ENCODE measurements at places on chromosomes 6 and 20.

DNA sequence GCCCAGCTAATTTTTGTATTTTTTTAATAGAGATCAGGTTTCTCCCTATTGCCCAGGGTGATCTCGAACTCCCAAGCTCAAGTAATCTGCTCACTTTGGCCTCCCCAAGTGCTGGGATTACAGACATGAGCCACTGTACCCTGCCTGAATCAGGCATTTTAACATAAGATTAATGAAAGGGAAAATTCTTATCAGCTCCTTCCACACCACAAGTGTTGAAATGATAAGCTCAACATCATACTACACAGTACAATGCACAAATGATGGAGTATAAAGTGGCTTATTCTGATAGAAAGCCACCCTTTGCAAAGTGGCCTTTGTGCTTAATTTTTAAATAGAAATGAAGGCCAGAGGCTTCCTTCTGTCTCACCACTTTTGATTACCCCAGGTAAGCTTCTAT is 71.3 kb upstream of the MCHR2 start:
- no peak for DNase-seq

DNA sequence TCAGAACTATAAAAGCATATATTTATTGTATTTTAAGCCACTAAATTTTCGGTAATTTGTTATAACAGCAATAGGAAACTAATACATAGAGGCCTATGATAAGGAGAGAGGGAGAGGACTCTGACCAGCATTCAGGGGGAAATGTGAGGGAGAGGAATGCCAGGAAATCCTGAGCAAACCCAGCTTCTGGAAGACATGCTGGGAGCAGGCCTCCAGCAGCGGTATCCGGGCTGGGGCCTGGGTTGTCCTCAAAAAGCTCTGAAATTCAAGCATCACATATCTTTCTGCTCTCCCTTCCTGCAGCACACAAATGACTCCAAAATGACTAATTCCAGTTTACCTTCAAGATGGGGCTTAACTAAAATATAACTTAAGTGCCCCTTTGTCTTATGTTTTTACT is 33.4 kb upstream of the RIMS1 start:
- DNase-seq, result no peak

DNA sequence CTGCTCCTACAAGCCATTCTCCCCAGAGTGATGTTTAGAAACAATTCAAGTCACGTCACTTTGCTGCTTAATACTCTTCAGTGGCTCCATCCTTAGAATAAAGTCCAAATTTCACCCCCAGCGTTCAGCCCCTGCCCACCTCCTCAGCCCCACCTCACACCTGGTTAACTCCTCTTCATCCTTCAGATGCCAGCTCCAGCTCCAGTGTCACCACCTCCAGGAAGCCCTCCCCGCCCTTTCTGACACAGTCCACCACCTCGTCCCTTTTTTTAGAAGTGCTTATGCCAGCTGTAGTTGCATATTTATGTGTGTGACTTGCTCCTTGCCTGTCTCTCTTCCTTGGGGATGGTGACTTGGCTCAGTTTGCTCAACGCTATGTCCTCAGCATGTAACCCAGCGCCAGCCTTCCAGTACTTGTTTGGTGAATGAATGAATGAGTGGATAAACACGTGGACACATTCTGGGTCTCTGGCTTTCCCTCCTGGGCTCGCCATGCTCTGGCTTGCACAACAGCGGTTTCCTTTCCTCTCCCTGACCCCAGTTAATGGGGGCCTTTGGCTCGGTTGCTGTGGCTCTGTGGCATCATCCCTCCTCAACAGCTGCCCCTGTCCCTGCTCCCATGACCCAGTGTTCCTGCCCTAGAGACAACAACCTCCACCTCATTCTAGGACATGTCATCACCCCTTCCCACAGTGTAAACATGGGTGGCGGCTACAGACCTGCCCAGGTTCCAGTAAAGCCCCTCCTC is 3.7 kb upstream of the IP6K3 start:
- no peak for DNase-seq

DNA sequence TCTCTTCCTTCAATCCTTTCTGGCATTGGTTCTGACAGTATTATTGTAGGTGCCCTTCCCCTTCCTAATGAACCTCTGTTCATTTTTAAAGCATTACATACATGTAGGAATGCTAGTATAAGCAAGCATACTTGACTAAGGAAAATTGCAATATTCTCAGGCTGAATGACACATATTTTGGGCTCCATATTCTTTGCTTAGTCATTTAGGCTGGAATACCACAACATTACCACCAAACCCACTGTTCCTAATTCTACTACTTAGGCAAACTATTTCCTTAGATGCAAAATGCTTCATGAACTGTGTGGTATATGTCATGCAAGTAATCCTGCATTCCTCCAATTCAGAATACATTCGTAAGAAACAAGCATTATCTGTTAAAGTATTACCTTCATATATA is 113.9 kb downstream of the PRDM1 start:
- DNase-seq, result no peak

DNA sequence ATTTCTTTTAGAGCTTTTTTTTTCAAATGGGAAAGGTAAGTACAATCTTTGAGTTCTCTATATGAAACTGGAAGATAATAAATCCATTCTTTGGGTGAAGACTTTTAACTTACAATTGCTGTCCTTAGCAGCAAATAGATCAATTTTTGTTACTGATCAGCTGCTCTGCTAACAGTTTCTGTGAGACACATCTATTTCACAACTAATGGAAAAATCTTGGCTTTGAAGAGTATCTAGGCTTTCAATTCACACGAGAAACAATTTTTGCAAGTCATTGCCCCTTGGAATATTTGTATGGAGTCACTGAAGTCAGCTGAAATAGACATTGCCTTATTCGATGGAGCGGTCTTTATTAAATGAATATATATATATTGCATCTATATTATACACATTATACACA is 20.5 kb upstream of the ARG1 start:
- no peak for DNase-seq

GRCh38 chr20:40511478-40511877 is 177.6 kb downstream of the MAFB start:
- no peak for DNase-seq

GRCh38 chr6:144429753-144430152 is 144.6 kb downstream of the UTRN start:
- DNase-seq, result no peak

GRCh38 chr20:7496394-7496991 is 443.8 kb downstream of the HAO1 start:
- no peak for DNase-seq

DNA sequence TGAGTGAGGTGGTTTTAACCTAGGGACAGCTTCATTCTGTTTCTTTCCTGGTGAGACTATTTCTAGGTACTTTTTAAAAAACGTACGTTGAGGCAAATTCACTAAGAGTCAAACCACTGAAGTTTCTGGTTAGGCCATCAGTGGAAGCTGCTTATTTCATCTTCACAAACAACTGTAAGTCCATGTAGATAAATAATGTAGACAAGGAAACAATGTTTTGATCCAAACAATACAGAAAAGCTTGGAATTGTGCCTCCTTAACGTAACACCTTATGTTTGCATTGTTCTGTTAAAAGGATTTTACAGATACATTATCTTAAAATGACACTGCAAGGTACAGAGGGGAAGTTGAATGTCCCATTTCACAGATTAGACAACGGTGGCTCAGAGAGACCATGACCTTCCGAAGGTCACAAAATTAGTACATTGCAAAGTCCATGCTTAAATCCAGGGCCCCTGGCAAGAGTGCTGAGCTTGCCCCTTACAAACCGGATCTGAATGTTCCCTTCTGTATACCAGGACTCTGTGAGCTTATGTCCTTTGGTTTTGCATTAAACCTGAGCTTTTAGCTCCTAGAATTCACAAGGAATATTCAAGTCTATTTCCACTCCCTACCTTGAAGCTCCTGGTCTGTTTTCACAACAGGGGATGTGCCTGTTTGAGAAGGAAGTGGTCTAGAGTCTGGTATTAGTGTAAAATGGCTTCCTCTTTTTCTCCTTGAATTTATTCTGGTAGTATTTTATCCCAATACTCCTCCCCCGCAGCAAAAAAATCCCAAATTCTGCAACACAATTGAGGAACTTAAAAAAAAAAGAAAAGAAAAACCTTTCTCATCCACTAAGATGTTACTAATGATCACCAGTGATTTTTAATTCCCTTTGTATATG is 28.9 kb upstream of the ZNF217 start:
- DNase-seq, result no peak

DNA sequence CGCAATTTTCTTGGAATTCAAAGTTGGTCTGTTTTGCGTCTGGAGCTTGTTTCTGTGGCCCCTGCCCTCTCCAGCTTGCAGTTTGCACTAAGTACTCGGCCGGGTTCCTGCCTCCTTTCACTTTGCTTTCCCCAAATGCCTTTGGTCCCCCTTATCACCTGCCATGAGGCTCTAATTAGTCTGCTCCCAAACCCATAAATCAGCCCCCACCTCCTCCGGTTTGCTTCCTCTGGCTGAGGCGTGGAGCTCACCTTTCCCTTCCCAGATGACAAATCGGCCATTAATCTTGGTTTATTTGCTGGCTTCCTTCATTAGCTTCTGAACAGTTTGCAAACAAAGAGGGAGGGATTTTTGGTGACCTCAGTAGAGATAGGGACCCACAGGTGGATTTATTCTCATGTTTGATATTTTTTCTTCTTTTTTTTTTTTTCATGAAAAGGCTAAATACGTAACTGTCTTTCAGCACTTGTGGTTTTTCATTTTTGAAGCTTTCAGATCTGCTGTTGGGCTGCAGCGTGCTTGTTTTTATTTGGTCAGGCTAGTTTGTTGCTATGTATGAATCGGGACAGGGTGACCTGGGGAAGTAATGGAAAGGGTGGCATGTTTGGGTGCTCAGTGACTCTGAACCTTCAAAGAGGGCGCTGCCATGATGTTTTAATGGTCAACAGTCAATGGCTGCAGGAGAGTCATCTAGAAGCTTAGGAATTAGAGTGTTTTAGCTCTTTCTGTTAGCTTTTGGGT is 121.7 kb upstream of the JAG1 start:
- DNase-seq, result no peak

GRCh38 chr6:38784506-38785235 is 69.6 kb downstream of the DNAH8 start:
- DNase-seq, result no peak

- DNase-seq, result no peak
These were observed 69.3 kb upstream of the SYNJ2 start for GRCh38 chr6:157912326-157912725.

GRCh38 chr6:95879856-95880255 is 135.9 kb upstream of the FUT9 start:
- no peak for DNase-seq

GRCh38 chr20:3786126-3786484 is 435 bp downstream of the CENPB start:
- no peak for DNase-seq

DNA sequence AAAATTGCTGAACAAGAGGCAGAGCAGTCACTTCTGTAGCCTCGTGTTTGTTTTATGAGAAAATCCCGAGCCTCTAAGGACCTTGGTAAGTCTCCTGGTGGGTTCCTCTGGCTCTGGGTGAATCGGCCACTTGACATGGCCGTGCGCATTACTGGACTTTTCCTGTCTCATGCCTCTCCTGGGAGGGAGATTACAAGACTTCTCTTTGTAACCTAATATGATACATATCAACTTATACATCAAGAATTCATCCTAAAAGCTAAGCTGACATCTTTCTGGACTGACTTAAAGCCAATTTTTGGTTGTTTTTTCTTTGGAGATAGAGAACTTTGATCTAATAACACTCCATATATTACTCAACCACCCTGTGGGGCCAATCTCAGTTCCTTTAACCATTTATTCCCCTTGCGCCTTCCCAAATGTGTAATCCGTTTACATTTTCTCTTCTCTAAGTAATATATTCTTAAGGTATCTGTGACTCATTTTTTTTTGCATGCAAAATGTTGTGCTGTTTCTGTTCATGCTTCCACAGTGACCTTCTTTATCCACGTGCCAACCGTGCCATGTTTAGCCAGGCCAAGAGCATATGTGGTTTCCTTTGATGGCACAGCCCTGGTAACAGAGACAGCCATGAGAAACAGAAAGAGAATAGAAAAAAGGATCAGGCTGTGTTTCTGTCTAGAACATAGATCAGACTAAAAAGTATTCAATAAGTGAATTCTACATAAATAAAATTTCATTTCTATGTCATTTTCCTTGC is 47.5 kb upstream of the JAG1 start:
- DNase-seq, result no peak

Data from activated CD4-positive, alpha-beta T cell treated with anti-CD3 and anti-CD28 coated beads for 1 hour (primary cell).